Neural crest cell (in vitro differentiated cells): ENCODE measurements at places on chromosomes 6 and 20. TPM values are rescaled to one million over a fixed set of nuclear protein-coding genes. Genes with fewer than 3 reads are reported as not detected.
A peak's percentile ranks its signal among the peaks of the same experiment; 100 is the strongest.

DNA sequence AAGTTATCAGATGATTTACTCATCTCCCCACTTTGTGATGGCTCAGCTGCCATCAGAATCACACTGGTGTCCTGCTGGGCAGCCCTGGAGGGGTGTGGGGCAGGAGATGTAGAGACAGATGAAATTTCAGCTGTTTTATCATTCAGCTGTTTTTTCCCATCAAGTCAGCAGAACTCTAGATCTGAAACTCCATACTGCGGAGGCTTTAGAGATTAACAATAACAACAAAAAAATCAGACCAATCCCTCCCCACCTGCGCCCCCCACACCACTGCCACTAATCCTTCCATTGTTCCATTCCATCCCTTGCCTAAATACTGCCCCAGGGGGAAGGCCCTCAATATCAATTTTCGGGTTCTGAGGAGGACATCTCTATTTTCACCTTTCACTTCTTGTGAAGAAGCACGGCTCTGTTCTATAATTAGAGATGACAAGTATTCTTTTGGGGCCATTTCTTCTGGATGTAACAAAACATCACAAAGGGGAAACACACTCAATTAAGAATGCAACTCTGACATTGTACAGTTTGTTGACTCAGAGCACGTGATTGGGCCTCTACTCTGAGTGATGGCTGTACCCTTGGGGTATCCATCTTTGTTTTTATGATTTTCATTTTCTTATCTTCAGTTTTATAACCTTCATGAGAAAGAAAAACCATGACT, 396.3 kb downstream of the ZFAND3 start:
- no peak for DNase-seq

GRCh38 chr6:131574133-131574532, 1.1 kb downstream of the ARG1 start:
- DNase-seq = no peak

DNA sequence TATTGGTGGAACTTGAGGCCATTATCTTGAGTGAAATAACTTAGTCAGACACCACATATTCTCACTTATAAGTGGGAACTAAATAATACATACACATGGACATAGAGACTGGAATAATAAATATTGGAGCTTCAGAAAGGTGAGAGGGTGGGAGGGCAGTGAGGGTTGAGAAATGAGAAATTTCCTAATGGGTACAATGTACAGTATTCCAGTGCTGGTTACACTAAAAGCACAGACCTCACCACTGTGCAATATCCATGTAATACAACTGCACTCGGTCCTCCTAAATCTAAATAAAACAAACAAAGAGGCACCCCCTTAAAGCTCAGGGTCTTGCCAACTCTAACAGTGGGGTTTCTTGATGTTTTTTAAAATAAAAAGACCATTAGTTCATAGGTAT, 53.2 kb downstream of the IGF2R start:
- no peak for DNase-seq

DNA sequence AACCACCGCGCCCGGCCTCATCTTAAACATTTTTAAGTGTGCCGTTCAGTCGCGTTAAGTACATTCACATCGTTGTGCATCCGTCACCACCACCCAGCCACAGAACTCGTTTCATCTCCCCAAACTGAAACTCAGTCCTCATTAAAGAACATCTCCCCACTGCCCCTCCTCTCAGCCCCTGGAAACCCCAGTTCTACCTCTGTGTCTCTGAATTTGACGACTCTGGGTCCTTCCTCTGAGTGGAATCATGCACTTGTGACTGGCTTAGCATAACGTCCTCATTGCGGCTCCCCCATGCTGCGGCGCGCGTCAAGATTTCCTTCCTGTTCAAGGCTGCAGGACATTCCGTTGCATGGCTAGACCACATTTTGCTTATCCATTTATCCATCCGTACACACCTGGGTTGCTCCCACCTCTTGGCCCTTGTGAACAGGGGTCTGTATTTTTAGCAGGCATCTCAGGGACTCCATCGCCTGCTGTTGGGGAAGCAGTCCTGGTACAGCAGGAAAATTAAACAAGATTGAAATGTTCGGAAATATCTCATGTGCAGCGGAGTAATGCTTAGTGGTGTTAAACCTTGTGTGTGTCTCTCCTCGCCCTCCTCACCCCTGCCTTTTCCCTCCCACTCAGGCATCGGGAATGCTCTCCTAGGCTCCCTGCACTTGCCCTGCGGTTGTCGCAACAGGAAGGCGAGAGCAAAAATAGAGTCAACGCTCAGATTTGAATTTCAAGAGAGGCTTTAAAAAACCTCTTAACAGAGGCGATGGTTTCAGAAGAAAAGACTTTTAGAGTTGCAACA, 127.9 kb downstream of the PXDC1 start:
- no peak for DNase-seq

DNA sequence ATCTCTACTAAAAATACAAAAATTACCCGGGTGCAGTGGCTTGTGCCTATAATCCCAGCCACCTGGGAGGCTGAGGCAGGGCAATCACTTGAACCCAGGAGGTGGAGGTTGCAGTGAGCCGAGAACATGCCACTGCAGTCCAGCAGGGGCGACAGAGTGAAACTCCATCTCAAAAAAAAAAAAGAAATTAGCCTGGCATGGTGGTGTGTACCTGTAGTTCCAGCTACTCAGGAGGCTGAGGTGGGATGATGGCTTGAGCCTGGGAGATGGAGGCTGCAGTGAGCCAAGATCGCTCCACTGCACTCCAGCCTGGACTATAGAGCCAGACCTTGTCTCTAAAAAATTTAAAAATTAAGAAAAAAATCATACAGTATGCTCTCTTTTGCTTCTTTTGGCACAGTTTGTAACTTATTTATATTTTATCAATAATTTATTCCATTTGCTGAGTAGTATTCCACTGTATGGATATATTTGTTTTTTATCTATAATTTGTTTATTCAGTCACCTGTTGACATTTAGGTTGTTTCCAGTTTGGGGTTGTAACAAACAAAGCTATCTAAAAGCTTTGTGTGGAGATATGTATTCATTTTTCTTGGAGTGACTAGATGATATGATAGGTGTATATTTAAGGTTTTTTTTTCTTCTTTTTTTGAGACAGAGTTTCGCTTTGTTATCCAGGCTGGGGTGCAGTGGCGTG, 8.0 kb upstream of the MYBL2 start:
- no peak for DNase-seq

DNA sequence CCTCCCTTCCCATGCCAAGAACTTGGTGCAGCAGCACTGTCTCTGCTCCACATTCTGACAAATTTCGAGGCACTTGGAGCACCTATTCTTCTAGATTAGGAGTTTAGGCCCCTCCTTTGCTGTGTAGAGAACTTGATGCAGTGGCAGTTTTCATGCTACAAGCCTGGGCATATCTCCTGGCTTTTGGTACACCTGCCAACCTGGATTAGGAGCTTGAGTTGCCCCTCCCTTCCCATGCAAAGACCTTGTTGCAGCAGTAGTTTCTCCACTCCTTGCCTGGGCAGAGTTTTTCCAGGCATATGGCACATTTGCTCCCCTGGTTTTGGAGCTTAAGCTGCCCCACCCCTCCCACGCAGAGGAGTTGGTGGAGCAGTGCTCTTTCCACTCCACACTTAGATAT, 956.1 kb downstream of the EYS start:
- DNase-seq = no peak

GRCh38 chr6:33750244-33750991, 3.7 kb upstream of the IP6K3 start:
- no peak for DNase-seq

GRCh38 chr6:43216200-43216599, 13.1 kb downstream of the DNPH1 start:
- DNase-seq = no peak

- no peak for DNase-seq
These were observed 16.7 kb upstream of the E2F1 start for GRCh38 chr20:33702861-33703260.

- no peak for DNase-seq
These were observed 1.7 kb downstream of the SLC22A23 start for GRCh38 chr6:3455147-3455568.

DNA sequence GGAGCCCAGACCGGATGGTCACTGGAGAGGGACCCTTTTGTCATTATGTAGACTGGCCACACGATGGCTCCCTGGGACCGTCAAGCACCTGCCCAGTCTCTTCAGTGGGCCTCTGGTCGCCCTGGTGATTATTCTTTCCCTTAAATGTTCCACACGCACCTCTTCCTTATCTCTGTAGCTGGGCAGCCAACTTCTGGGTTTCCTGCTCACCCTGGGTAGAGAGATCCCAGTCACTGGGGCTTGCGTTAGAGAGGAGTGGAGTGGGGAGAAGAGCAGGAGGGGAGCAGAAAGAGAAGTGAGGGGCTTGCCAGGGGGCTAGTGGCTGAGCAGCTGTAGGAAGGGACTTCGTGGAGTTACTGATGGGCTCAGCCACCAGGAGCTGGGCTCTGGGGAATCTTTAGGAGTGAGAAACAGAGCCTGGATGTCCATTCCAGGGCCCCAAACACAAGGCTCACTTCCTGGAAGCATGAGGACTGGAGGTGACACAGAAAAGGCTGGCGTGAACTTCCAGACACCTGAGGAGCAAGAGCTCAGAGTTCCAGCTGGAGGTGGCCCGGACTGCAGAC, 150.1 kb downstream of the DHX35 start:
- DNase-seq = peak; percentile 59

GRCh38 chr6:111973118-111973761, 80.7 kb upstream of the CCN6 start:
- DNase-seq = no peak

GRCh38 chr6:90216072-90216977, 80.3 kb downstream of the BACH2 start:
- no peak for DNase-seq

- DNase-seq = no peak
These were observed 54.2 kb downstream of the HIVEP1 start for GRCh38 chr6:12066297-12066696.

- DNase-seq = no peak
These were observed 9.0 kb upstream of the SLA2 start for GRCh38 chr20:36655004-36655403.

- DNase-seq = no peak
These were observed 14.5 kb upstream of the CSNK2A1 start for GRCh38 chr20:558117-558516.

DNA sequence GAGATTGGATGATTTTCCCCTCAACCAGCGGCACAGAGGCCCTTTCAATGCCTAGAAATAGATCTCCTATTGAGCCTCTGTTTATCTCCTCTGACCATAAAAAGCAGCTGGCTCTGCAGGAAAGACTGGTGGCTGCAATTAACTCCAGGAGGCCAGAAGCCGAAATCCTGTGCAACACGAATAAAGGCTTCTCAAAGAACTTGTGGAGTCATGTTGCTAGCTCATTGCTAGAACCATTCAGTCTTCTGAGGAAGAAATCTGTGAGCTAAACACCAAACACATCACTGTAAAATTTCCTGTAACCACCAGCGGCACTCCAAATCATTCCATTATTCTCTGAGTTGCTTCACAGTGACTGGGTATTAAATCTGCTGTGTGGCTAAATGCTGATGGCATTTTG, 49.1 kb upstream of the TPD52L1 start:
- no peak for DNase-seq

- DNase-seq = no peak
These were observed 47.1 kb upstream of the TBC1D7 start for GRCh38 chr6:13375360-13375878.

DNA sequence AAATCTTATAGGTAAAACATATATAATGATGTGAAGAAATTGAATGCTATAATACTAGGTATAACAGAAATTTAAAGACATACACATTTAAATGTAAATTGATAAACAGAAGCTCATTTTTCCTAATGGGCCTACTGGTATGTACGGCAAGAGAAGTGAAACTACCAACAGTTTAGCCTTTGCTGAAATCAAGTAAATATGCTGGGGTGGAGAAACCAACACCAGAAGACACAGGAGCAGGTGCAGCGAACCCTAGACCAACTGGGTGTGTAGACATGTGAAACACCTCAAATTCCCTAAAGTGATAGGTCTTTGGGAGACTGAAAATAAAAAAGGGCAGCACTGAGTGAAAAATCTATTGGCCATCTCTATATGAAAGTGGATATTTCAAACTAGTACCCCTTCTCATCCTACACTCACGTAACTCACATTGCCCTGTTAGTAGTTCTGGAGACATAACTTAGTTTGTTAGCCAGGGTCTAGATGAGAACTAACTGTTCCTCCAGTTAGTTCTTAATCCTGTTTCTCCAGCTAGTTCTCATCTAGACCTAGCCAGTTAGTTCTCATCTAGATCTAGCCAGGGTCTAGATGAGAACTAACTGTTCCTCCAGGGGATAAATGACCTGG, 53.1 kb downstream of the SLC35D3 start:
- DNase-seq = no peak

GRCh38 chr20:32470025-32470861, 112.1 kb downstream of the ASXL1 start:
- no peak for DNase-seq

DNA sequence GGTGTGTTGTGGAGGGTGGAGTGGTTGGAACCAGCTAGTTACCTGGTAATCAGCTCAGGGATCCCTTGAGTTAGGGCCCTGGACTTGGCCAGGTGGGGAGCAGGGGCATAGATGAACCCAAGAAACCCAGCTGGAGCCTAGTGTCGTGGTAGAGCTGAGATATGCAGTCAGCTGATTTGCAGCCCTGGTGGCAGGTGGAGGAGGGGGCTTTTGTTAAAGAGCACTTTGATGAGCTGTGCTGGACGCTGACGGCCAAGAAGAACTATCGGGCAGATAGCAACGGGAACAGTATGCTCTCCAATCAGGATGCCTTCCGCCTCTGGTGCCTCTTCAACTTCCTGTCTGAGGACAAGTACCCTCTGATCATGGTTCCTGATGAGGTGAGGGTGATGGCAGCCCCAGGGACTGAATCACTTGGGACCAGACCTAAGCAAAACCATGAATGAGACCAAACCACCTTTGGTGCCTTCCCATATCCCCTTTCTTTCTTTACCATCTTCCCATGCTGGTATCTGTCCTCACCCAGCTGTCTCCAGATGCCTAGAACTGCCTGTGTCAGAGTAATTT, 12.7 kb downstream of the DEF6 start:
- DNase-seq = no peak

GRCh38 chr6:101747716-101748115, 354.2 kb downstream of the GRIK2 start:
- DNase-seq = no peak

GRCh38 chr6:113447088-113447831, 409.9 kb upstream of the MARCKS start:
- no peak for DNase-seq

DNA sequence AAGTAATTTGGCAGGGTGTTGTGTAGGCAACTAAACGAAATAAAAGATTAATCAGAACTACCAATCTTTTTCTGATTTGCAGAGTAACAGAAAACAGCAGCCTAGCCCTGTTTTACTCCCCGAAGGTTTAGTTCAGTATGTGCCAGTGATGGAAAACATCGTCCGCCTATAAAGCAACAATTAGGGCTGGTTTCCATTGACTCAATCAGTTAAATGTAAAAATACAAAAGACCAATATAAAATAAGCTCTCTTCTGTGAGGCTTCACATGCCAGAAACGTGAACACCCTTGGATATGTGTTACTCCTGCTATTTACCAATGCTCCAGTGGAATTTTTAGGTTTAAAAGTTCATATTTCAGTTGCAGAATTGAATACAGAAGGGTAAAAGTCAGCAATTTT, 210.5 kb upstream of the RSPO3 start:
- no peak for DNase-seq

Gene PLAGL2
- 70.4 and 71.1 TPM in 2 replicates for total RNA-seq

Gene PTGIS
- 7.1 and 9.8 TPM in 2 replicates for total RNA-seq

Gene SLC13A3
- 6.1 and 6.7 TPM in 2 replicates for total RNA-seq

Gene PLA2G7
- 0.26 and 0.27 TPM in 2 replicates for total RNA-seq

Gene C6orf141
- total RNA-seq = 0.89 and 1.0 TPM in 2 replicates

Gene GPR6
- not detected in 2 replicates for total RNA-seq
